ENCODE measurements at places on chromosomes 7 and 10.

DNA sequence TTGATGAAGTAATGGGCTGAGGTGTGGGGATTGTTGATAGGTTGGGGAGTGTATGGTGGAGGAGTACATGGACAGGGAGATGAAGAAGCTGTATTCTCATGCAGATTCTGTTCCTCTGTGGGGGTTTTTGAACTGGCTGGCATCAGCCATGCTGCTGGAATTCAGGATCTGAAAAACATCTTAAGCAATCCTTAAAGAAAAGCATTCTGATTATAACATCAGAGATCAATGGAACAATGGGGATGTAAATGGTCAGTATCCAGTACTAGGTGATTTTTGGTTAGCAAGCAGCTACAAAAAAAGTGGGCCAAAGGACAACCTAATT is 247.5 kb upstream of the GALNT17 start:
- no peak for DNase-seq

- no peak for DNase-seq
Observed at GRCh38 chr7:68544851-68545250, 1053.4 kb upstream of the AUTS2 start.

DNA sequence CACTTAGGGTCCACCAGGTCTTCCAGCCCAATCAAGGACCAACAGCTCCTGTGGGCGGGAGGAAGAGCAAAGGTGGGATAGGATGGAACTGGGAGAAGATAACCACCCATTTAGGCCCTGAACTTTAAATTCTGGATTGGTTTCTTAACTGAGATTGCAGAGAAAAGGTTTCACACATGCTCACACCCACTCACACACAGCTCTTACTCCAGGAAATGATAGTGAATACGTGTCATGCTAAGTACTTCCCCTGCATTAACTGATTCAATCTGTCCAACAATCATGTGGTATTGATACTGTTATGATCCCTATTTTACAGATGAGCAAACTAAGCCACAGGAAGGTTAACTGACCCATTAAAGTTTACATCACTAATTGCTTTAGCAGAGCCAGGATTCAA is 4.6 kb upstream of the CYP3A4 start:
- DNase-seq: no peak

DNA sequence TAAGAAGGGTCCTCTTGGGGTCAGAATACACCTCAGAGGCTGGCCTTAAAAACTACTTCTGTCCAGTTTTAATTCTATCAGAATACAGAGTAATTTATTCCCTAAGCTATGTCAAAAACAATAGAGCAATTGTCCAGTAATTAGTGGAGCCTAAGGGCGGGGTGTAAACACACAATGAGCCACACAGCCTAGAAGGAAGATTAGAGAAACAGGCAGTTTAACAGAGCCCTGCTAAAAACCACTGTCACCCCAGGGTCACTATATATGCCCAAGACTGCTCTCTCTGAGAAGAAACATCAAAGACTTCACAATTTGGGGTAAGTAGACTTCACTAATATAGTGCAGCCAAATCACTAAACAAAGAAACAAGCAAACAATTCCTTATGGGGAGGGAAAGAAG is 27.2 kb upstream of the WNT2 start:
- no peak for DNase-seq

- no peak for DNase-seq
Observed at GRCh38 chr10:31399631-31400030, 80.6 kb downstream of the ZEB1 start.

- DNase-seq: no peak
Observed at GRCh38 chr7:95245828-95246500, 78.4 kb downstream of the PON1 start.

- no peak for DNase-seq
Observed at GRCh38 chr7:39535720-39536119, 30.5 kb upstream of the YAE1 start.

GRCh38 chr7:106484562-106484961 is 176.4 kb downstream of the CCDC71L start:
- DNase-seq: no peak

DNA sequence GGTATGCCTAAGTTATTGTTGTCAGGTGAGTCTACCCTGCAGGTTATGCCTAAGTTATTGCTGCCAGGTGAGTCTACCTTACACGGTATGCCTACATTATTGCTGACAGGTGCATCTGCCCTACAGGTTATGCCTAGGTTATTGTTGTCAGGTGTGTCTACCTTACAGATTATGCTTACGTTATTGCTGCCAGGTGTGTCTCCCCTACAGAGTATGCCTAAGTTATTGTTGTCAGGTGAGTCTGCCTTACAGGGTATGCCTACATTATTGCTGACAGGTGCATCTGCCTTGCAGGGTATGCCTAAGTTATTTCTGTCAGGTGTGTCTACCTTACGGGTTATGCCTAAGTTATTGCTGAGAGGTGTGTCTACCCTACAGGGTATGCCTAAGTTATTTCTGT is 64.2 kb downstream of the AKR1C4 start:
- no peak for DNase-seq

GRCh38 chr7:111067251-111067650 is 23.7 kb upstream of the LRRN3 start:
- DNase-seq: no peak

- DNase-seq: no peak
Observed at GRCh38 chr10:128310971-128311658, 184.9 kb upstream of the MKI67 start.

- no peak for DNase-seq
Observed at GRCh38 chr10:21146436-21146789, 249.3 kb upstream of the NEBL start.

DNA sequence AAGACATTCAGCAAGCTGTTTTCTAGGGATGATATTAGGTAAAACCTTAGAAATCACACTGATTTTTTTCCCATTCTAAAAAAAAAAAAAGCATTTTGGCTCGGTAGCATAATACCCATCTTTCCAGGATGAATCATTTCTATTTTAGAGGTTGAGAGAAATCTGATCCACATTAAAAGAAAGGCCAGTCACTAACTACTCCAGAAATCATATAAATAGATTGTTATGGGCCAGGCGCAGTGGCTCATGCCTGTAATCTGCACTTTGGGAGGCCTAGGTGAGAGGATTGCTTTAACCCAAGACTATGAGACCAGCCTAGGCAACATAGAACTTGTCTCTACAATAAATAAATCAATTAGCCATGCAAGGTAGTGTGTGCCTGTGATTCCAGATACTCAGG is 164.3 kb downstream of the BAMBI start:
- no peak for DNase-seq

DNA sequence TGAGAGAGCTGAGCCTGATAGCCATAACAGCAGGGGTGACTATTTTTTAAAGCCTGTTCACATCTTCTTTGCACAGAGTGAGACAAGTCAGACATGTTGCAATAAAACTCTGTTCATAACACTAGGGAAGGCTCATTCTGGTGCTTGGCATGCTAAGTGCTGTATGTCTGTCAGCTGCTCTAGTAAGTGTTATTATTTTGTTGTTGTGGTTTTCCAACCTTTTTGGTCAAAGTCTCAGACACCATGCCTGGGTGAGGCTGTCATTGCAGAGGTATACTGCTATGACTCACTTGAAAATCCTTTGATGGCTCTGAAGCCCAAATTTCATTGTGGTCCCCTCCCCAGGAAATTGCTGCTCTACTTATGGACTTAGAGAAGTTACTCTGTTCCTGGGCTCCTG is 129.7 kb downstream of the ADRA2A start:
- no peak for DNase-seq

DNA sequence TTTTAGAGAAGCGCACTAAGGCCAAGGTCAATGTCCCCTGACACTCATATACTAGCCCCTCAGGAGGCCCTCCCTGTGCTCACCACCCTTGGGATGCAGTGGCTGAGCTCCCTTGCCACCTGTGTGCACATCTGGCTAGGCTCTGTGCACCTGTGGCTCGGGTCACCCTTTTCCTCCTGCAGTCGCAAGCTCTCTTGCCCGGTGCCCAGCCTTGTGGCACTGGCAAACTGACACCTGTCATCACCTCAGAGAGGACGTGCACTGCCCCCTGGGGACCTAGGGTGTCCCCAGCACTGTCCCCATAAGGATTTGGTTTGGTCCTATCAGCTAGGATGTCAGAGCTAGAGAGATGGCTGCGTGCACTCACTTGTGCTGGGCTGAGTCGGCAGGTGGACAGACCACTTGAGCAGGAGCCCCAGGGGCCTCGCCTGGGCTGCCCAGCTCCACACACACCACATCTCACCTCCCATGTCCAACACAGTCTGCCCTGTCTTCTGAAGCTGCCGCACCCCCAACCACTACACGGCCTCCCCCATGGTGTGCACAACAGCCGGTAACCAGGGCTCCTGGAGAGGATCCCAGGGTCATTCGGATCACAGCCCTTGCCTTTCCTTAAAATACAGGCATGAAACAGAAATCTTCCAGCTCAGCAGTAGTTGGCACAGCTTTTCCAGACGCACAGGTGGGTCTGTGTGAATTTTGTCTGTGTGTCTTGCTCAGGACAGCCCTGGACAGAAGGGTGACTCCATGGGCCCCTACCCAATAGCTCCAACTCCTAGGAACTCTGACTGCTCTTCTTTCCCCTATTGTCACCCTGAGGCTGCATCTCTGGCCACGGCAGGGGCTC is 111.0 kb downstream of the GRID1 start:
- DNase-seq: no peak

- DNase-seq: no peak
Observed at GRCh38 chr10:57351076-57351475, 916.6 kb downstream of the IPMK start.

GRCh38 chr7:13151978-13152377 is 464.5 kb downstream of the ARL4A start:
- no peak for DNase-seq

- no peak for DNase-seq
Observed at GRCh38 chr10:68517188-68517587, 10.1 kb downstream of the SLC25A16 start.

DNA sequence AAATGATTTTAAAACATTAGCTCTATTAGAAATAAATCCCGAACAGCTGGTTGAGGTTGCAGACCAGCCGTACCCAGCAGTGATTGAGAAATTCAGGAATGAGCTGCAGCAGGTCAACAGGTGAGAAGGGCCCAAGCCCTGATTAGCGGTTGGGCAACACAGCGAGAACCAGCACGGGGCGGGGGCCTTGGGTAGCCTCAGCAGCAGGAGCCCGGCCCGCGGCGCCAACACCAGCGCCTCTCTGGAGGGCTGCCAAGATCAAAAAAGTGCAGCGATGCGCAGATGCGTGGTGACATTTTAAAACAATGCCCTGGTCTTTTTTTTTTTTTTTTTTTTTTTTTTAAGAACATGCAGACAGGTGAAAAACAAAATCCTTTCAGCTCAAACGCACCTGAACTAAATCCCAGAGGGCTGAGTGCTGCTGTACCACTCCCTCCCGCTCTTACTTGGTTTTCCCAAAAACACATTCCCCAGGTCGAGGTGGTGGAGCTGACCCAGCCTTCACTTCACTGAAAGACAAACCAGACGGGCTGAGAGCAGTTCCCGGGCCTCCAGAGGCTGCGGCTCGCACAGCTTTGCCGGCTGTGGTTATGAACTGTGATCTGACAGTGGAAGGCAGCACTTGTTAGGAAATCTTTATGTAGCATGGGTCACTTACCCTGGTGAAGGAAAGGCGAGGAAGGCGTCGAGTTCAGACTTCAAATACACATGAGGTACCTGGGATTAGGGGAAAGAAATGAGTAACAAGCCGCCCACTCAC is 579.4 kb downstream of the SDK1 start:
- no peak for DNase-seq

DNA sequence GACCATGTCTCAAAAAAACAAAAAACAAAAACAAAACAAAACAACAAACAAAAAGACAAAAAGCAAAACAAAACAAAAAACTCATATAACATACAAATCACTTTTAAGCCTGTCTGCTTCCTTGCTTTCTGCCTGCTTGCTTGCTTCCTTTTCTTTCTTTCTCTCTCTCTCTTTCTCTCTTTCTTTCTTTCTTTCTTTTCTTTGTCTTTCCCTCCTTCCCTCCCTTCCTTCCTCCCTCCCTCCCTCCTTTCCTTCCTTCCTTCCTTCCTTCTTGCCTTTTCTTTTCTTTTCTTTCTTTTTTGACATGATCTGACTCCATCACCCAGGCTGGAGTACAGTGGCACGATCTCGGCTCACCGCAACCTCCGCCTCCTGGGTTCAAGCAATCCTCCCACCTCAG is 15.9 kb upstream of the TRA2A start:
- DNase-seq: no peak

GRCh38 chr7:103446049-103446520 is at the start of gene SLC26A5:
Gene SLC26A5, minus strand, starts transcription at chr7:103446207. Its CDS starts 24,693 bp downstream, at chr7:103421514.
- no peak for DNase-seq

- DNase-seq: no peak
Observed at GRCh38 chr10:44874166-44874565, 37.0 kb upstream of the TMEM72 start.

GRCh38 chr7:102840404-102840803 is 72.4 kb upstream of the LRRC17 start:
- no peak for DNase-seq

DNA sequence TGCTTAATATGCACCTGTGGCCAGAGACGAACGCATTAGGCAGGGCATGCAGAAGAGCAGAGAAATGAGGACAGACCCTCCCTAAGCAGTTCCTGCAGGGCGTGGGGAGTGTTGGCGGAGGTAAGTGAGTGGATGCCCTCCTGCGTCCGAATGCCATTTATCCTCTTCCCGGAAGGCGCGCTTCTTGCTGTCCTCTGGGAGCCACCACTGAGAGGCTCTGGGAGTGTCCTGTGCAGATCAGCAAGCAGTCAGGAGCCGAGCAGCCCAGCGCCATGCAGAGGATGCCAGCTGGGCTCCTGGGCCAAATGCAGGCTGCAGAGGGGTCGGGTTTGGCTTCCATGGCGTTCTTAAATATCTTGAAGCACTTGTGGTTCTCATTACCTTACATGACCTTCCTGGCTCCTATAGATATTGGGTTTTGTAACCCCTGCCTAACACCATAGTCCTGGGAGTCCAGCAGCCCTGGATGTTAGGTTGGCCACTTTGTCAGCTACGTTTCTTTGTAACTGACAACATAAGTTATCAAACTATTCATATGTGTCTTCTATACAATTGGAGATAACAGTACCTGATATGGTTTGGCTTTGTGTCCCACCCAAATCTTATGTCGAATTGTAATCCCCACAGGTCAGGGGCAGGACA is 30.0 kb upstream of the SLIT1 start:
- no peak for DNase-seq

DNA sequence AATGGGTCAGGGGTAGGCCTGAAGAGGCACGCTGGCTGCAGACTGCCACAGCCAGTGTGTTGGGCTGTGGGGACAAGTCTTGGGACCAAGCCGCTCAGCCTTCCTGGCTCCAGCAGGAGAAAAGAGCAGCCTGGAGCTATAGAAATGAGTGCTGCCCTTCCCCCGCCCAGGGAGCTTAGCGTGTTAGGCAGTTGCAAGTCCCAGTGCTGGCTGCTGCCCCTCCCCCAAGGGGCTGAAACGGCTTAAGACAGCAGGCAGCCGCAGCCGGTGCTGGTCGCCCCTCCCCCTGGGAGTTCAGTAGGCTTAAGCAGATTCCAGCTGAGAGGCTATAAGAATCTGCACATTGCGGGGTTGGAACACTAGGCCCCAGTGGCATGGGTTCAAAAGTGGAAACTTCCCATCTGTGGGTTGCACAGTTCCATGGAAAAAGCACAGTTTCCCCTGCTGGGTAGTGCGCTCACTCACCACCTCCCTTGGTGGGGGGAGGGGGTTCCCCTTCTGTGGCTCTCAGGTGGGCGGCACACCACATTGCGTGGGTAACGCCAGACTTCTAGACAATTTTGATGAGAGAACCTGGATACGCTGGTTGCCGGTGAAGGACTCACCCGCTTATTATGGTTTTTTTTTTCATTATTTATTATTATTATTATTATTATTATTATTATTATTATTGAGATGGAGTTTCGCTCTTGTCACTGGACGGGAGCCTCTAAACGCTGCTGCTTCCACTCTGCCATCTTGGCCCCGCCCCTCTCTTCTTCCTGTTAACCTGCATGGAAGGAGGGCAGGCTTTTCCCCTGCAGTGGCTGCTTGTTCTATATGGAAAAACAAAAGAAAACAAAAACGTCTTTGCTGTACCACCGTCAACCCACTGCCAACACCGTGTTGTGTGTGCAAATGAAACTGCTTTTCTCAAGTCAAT is 151.1 kb downstream of the CXCL12 start:
- no peak for DNase-seq

Data from activated T-helper 1 cell treated with anti-CD3 and anti-CD28 coated beads, Interleukin-2, amount 50 U/mL, for 16 hours (primary cell).